Posterior vena cava (tissue), 2 donors: ENCODE measurements at places on chromosomes 11 and 22.

DNA sequence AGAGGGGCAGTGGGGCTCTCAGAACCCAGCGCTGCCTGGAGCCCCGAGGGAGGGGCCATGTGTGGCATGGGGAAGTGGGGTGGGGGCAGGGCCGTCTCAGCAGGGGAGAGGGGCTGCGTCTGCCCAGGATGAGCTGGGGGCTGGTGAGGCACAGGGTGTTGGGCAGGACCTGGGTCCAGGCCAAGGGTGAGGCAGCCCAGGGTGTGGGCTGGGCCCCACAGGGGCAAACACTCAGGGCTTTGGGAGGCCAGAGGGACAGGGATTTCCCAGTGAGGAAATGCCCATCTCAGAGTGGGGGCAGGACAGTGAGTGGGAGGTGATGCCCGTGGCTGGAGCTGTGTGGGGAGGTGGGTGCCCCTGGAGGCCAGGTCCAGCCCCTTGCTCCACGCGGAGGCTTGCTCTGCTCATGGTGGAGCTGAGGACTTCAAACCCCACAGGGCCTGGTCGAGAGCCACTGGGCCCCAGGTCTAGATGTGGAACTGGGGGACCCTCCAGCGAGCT is 5.4 kb downstream of the PLXNB2 start:
- no peak for DNase-seq

- DNase-seq, result no peak
Observed at GRCh38 chr22:47437110-47437509, 674.7 kb downstream of the TBC1D22A start.

DNA sequence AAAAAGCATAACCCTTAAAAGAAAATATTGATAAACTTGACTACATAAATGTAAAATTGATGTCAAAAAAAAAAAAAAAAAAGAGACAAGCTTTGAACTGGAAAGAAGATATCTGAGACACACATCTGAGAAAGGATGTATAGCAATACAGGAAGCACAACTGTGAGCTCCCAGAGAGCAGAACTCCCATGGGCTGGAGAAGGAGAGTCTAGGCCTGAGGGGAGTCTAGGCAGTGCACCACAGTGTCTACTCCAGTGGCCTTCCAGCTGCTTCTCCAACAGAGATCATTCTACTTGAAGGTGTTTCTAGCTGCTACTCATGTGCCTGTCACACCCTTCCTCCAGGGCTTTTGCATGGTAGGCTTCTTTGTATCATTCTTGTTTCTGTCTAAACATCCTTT is 54.2 kb upstream of the SYT9 start:
- DNase-seq, result no peak

DNA sequence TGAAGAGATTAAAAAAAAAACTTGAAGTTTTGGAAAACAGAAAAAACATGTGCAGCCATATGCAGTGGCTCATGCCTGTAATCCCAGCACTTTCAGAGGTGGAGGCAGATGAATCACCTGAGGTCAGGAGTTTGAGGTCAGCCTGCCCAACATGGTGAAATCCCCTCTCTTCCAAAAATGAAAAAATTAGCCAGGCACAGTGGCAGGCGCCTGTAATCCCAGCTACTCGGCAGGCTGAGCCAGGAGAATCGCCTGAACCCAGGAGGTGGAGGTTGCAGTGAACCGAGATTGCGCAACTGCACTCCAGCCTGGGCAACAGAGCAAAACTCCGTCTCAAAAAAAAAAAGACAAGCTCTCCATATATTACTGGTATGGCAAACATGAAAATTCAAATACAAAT is 7.6 kb downstream of the DLG2 start:
- no peak for DNase-seq

DNA sequence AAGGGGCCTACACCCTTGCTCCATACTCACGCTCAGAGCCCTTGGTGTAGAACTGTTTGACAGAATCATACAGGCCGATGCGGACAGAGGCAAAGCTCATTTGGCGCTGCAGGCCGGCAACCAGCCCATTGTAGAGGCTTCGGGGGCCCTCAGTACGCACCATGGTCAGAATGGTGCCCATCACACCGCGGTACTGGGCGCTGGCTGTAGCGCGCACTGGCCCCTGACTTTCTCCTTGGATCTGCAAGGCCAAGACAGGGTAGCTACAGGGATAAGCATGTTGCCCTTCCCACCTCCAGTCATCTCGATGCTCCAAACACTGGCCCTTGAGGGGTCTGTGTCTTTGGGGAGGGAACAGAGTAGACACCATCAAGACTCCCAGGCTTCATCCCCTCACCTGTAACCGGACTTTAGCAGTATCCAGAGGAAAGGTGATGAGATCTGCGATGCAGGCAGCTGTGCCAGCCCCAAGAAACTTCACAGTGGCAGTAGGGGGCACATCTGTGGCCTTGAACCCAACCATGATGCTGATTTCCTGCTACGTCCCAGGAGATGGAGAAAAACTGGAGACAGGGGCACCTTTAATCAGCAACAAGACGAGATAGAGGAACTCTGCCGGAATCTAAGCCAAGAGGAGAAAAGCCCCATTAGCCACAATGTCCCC is 4.7 kb downstream of the UCP2 start:
- DNase-seq, result peak; percentile 37

- DNase-seq, result no peak
Observed at GRCh38 chr11:104965735-104966134, 2.6 kb downstream of the CASP4 start.

- peak; percentile 34 for DNase-seq
Observed at GRCh38 chr11:125347261-125347585, 148.8 kb downstream of the FEZ1 start.

GRCh38 chr22:32528316-32528715 is 53.7 kb downstream of the FBXO7 start:
- DNase-seq, result no peak

GRCh38 chr11:44138286-44138685 is 42.8 kb downstream of the EXT2 start:
- no peak for DNase-seq

DNA sequence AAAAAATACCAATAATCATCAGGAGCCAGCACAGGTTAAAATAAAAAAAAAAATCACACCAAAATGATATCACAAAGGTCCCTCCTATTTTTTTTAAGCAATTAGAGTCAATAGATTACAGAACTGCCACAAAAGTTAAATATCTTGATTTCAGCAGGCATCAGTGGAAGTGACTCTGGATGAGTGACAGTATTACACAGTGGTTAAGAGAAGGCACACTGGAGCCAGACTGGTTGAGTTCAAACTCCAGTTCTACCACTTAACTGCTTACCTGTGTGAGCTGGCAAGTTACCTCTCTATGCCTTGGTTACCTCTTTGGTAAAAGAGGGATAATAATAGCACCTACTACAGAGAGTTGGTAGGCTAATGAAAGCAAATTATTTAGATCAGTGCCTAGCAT is 148.5 kb downstream of the ATG16L2 start:
- DNase-seq, result no peak
